ENCODE measurements at places on chromosomes 2 and 18.

- peak; percentile 7 for DNase-seq
These were observed 63.4 kb downstream of the MREG start for GRCh38 chr2:215949991-215950404.

DNA sequence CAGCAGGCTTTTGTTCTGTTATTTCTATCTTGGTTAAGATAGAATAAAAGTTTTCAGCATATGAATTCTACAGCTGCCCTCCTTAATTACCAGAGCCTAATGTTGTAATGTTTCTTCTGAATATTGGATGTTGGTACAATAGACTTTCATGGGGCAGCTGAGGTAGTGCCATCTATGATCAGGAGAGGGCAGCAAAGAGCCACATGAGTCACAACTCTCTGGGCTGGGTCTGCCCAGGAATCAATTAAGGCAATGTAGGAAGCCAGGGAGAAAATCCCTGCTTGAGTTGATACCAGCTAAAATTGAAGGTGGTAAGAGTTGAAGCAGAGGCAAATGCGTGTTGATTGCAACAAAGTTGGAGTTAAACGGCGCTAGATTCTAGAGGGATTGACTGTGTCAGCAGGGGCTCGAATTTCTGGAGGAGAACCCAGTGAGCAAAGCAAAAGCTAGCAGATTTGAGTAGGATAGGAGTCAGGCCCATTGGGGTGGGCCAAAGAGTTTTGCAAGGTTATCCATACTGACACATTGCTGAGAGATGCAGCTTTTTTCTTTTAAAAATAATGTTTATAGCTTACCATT lies 10.6 kb upstream of the MC5R start:
- no peak for DNase-seq

DNA sequence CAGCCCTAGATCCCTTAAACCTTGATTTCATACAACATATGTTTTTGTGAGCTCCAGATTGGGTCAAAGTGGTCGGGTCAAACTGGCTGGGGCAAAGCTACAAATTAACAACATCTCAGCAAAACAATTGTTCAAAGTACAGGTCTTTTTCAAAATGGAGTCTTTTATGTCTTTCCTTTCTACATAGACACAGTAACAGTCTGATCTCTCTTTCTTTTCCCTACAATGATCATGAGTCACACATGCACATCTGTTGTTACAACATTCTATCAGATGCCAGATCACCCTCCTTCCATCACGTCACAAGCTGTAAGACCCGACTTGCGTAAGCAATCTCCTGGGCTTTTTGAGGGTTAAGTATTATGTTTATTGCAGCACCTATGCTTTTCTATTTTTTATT lies 55.1 kb downstream of the RHOB start:
- DNase-seq: no peak

DNA sequence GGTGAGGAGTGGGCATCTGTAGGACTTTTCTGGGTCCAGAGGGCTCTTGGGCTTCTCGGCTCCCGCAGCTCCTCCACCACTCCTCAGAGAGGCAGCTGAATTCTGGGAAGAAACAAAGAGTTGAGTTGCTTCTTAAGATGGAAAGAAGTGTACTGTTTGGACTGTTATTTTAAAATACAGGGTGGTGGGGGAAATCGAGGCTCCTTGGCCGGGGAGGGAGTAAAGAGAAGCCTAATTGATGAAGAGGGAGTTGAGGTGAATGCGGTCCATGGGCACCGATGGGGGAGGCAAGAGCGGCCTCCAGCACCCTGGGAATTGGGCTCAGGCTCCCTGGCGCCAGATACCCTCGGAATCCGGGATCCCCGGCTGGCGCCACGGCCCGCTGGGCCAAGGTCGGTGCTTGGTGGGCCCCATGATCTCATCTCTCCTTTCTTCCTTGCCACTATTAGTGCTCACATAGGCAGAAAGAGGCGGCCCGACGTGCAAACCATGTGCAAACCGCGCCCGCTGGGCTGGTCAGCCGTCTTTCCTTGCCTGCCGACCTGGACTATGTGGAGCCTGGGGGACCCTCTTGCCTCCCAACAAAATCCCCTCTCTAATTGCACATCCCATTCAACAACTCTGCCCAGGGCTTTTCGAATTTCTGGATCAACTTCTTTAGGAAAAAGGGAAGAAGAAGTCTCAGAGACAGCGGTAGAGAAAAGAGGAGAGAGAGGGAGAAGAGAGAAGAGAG lies 604 bp upstream of the SIX3 start:
- no peak for DNase-seq

DNA sequence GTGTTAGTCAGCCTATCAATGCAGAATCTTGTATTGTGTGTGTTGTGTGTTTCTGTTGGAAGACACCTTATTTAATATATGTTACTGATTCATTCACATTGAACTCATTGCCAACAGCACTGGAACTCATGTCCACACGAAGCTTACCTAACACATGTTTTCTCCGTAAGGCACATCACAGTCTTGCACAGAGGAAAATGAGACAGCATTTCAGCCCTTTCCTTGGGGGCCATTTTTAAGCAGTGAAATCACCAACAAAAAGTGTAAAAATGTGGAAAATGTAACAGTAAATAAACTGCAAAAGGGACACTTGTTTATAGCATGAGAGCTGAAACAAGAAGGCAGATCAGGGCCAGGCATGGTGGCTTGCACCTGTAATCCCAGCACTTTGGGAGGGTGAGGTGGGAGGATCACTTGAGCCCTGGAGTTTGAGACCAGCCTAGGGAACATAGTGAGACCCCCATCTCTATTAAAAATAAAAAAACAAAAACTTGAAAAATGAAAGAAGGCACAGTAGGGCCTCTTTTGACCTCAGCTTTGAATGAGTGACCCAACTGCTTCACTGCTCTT lies 306.0 kb downstream of the MYCN start:
- DNase-seq: no peak

- DNase-seq: no peak
These were observed 316.9 kb upstream of the EPAS1 start for GRCh38 chr2:45980161-45980865.

Measured in right renal cortex interstitium (tissue), 3 donors.